ENCODE measurements at places on chromosomes 2 and 18.

DNA sequence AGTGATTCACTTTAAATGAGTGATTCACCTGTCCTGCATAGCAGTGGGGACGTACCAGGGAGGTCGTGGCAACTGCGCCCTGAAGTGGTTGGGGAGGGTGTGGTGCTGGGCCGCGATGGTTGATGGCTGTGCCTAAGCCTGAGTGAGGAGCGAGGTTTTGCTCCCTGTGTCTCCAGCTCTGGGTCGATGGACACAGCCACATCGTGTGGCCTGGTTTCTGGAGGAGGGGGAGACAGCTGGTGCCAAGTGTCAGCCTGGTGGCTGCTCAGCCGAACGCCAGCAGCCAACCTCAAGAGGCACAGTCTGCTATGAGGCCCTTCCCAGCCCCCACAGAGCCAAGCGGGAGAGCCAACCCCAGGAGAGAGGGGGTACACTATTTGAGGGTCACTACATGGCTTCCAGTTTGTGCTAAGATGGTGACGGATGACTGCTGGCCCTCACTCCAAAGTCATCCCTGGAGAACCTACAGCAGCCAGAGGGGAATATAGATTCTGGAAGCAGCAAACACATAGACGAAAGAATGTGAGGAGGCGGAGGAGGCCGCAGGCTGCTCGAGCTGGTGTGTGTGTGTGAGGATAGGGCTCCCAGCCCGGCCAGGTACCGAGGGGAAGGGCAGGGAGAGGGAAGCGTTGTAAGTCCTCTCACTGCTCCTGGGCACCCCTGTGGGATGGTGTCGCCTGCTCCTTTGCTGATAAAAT is 58.6 kb upstream of the OTOF start:
- no peak for DNase-seq

GRCh38 chr2:166337932-166338331 is 37.8 kb downstream of the SCN9A start:
- no peak for DNase-seq

DNA sequence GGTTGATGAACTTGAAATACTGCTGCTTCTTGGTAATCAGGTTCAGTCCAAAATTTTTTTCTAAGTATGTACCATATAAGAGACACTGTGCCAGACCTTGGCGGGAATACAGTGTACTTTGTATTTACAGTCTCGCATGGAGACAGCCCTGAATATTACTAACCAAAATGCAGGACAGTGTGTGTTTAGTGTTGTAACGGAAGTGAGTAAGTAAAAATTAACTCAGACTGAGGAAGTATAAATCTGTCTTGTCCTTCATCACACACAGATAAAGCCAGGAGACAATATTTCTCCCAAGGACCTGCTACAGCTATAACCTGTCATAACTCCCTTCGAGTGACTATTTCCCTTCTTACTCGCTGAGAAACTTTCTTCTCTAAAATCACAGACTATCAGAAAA is 76.9 kb downstream of the ACTR3 start:
- no peak for DNase-seq

- DNase-seq: no peak
Measured at GRCh38 chr2:60260639-60261296, 292.7 kb downstream of the BCL11A start.

DNA sequence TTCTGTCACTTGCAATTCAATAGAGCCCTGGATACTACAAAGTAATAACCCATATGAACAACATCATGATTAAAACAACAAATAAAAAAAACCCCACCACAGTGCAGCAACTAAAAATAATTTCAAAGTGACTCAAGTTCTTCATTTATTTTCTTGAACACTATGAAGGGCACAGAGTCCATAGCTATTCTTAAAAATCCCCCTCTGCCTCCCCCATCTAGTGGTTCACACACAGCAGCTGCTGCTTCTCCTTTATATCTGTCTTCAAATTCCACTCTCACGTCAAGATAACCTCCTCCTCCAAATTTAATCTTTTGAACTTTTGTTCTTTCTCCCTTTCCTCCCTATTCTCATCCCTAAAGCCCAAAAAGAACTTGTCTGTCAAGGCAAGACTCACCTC is 591.3 kb downstream of the ZEB2 start:
- no peak for DNase-seq

DNA sequence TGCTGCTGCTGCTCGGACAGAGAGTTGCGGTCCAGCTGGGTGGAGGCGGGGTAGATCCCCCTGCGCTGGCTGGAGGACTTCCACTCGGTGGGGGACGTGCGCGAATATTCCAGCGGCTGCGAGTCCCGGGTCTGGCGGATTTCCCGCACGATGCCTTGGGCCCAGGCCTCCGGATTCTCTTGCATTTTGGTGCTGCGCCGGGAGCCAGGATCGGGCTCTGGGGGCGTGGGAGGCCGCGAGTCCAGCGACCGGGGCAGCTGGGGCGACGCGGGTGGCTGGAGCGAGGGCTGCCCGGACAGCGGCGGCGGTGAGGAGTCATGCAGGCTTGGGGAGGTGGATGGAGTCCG is 4.8 kb downstream of the NT5C1B start:
- DNase-seq: no peak

DNA sequence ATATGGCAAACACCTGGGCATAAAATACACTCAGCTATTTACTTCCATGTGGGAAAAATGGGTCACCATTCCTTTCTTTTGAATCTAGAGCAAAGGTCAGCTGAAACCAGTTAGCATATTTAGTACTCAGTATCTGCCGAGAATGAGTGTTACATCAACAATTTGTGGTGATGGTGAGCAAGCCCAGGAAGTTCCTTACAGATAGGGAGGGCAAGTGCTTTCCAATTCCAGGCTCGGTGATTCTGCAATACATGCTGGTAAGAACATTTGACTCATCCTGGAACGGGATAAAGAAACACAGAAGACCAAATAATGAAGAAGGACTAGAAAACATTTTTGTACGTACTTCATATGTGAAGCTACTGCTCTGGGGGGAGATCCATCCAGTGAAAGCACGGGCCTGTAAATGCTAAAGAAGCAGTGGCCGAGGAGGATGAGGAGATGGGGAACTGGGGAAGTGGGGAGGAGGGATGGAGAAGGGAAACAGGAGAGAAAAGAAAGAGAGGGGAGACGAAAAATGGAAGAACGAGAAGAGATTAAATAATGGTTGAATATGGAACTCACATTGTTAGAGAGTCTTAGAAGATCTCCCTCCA is 251.9 kb downstream of the TTC32 start:
- DNase-seq: no peak

DNA sequence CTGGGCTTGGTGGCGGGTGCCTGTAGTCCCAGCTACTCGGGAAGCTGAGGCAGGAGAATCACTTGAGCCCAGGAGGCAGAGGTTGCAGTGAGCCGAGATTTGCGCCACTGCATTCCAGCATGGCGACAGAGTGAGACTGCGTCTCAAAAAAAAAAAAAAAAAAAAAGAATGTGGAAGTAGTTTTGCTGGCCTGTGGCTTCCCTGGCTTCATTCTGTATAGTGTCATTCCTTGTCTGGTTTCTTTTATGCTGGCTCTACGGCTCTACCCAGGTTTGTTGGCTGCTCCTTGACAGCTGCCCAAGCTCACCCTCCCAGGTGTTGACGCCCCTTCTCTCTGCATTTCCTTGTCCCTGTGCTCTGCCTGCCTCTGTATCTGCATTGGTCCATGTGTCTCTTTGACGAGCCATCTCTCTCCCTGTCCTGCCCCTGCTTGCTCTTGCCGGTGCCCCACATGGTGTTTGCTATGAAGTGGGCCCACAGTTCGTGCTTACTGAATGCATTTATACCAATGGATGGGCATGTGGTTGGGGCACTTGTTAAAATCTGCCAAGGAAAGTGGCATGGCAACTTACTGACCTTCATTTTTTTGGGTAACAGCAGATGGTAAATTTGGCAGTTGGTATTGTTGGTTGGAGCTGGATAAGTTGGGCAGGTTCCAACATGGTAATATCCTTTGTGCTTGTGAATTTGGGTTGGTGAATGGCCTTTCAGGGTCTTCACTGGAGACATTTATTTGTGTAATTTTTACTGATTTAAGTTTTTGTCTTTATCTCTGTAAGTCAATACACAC is 113.9 kb downstream of the MAP4K4 start:
- DNase-seq: peak; percentile 80

DNA sequence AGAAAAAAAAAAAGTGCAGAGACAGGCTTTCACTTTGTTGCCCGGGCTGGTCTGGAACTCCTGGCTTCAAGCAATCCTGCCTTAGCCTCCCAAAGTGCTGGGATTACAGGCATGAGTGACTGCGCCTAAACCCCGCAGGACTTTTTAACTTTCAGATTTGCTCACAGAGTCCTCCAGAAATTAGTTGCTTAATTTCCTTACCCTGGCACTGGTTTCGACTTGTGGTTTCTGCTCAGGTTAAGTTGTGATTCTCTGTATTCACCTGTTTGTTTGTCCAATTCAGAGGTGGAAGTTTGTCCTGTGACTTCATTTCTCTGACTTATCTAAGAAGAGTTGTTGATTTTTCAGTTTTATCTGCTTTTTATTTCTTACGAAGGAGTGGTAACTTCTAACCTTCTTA is 238.1 kb downstream of the TMEM182 start:
- no peak for DNase-seq

DNA sequence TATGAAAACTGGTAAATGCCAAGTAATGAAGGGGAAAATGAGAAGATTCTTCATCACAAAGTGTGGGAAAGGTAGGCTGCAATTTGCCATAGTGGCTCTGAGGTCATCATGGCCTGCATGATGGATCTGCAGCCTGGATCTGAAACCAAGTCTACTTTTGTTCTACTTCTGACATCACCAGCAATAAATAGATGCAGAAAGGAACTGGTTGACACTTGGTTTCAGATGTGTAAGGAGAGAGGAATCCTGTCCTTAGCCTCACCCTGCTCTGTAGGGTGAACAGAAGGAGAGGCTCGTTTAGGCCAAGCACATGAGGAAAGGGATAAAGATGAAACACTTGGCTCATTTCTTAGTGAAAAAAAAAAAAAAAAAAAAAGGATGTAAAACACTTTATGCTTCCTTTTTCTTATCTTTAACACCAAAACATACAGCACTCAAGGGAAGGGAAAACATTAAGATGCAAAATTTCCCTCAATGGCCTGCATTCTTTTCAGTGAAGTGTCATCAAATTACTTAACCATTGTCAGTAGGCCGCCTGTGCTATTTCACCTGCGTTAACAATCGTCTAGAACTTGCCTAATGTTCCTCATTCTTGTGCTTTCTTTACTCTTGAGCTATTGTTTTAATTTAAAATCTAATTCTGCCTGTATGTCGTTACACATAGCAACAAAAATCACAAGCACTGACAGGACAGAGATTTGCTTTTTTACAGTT is 3.9 kb downstream of the NEB start:
- DNase-seq: no peak

GRCh38 chr2:190862571-190862991 is 18.0 kb upstream of the GLS start:
- no peak for DNase-seq

GRCh38 chr2:33344230-33344629 is 132.2 kb upstream of the RASGRP3 start:
- no peak for DNase-seq

DNA sequence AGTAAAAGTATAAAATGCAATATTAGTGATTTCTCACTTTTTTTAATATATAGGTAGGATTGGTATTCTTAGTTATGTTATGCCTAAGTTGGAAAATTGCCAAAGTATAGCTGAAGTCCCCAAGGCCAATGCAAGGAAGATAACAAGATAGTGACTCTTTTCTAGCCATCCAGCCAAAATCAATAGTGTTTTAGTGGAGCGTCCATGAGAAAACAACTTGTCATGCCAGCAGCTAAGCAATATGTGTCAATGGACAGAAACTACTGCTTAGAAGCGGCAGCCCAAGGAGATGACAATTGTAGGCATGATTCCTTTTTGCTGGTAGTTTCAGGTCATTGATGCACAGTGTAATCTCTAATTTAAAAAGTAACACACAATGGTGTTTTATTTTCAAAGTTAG is 1444.6 kb downstream of the SUCLG1 start:
- no peak for DNase-seq

DNA sequence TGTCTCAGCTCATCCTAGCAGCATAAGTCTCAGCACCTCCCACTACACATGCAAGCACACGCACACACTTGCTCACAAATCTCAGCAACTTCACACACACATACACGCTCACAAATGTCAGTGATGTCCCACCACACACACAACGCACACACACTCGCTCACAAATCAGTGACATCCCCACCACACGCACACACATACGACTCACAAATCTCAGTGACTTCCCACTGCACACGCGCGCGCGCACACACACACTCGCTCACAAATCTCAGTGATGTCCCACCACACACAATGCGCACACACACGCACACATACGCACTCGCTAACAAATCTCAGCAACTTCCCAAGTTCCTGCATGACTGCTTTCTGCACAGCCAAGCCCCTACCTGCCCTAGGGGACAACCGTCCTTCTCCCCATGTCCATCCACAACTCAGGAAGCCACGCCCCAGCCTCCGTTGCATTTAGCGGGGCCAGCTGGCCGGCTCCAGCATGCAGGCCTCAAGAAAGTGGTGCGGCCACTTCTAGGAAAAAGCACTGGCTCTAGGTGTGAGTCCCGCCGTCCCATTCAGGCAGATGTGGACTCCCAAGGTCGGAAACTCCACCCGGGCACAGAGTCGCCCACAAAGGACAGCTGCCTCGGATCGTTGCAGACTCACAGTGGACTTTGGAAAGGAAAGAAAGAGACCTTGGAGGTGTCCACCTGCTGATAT is 180.1 kb upstream of the SALL3 start:
- DNase-seq: no peak

DNA sequence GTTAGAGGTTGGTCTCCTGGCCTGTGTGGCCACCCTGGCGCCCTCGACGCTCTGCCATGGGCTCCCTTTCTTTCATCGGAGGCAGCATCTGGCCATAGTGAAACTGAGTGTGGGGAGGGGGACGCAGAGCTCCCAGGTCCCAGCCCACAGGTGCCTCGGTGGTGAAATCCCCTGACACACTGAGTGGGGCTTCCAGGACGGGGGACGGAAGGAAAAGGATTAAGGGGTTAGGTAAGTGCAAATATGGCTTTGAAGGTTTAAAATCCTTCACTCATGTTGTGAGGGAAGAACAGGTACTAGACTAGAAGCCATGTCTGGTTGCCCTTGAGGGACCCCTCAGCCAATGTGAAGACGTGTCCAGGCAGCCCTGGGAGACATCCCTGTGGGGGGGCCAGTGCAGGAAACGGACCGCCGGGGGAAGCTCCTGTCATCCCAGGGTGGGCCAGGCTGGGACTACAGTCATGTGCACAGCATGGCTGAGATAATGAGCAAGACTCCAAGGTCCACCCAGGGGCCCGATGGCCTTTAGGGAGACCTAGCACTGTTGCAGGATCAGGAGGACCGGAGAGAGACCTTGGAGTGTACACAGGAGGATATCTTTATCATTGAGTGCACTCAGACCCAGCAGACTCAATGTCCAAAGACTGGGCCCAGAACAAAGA is 36.3 kb downstream of the RTP5 start:
- no peak for DNase-seq

DNA sequence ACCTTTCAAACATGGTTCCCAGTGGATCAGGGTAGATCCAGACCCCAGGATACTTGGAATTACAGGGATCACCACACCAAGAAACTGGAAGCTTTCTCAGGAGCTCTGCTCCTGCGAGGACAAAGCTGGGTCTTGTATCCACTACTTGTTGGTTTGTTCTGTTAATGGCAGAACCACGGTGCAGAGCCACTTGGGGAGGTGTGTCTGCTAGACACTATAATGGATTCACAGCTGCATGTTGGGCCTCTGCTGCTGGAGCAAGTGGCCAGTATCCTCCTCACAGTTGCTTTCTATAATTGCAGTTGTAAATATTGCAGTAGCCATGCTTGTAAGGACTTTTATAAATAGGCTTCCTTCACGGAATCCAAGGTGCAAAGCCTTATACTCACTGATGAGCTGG is 12.9 kb downstream of the FOSL2 start:
- DNase-seq: no peak

Measured in NCI-H446 (cell line).